SK-N-SH treated with all-trans-retinoic acid at 6 μM for 48 hours (cell line): ENCODE measurements at places on chromosomes 6 and 20.

DNA sequence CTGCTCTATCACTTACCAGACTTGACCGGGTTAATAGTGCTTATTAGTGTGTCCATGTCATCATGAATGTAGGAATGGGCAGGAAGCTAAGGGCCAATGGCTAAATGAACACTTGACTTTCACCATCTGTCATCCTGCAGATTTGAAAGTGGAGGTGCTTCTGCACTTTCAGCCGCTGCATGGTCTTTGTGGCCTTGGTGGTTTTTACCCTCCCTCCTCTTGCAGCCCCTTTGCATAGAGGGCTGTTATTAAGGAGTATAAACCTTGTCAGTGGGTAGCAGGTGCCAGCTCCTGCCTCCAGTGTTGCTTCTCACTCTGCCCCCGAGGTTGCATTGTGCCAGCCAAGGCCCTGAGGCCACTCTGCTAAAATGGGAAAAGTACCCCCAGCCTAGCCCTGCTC lies 122.2 kb upstream of the TNFAIP3 start:
- no peak for ATAC-seq

GRCh38 chr6:15363523-15364400 lies 117.9 kb downstream of the JARID2 start:
- peak; percentile 52 for ATAC-seq

GRCh38 chr6:4800662-4801061 lies 24.5 kb downstream of the CDYL start:
- ATAC-seq = no peak

GRCh38 chr6:157370755-157371154 lies 10.2 kb upstream of the ZDHHC14 start:
- ATAC-seq = no peak

DNA sequence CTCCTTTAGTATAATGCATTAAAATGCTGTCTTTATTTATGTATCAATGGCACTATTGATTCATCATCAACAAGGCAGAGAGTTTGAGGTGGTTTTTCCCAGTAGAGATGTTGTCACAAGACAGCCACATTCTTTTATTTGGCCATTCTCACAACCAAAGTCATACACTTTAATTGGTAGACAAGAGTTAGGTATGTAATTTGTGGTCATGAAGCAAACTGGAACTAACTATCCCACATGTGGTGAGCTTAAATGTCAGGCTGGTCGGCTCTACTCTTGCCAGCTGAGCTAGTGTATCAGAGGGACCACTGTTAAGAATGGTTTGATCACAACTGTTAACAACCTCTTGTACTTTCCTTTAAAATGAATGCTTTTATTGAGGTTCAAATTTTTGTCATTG lies 714.6 kb downstream of the CD109 start:
- ATAC-seq = no peak

GRCh38 chr6:109506841-109507240 lies 23.8 kb upstream of the ZBTB24 start:
- no peak for ATAC-seq
